ENCODE measurements at places on chromosomes 13 and 19. TPM values are rescaled to one million over a fixed set of nuclear protein-coding genes. Genes with fewer than 3 reads are reported as not detected.

The CEACAM7 gene
- not detected for total RNA-seq

The NDUFA7 gene
- total RNA-seq, result 46.4 TPM

The LGALS14 gene
- not detected for total RNA-seq

The CRB3 gene
- total RNA-seq, result 0.24 TPM

The PSG3 gene
- total RNA-seq, result not detected

The APLP1 gene
- 9.2 TPM for total RNA-seq

The SYCN gene
- total RNA-seq, result not detected

Data from SK-MEL-5 (cell line).